Prostate gland (tissue), 2 donors: ENCODE measurements at places on chromosomes 12 and 14. TPM values are rescaled to one million over a fixed set of nuclear protein-coding genes. Genes with fewer than 3 reads are reported as not detected.

B4GALNT1 gene
- total RNA-seq: 2.2 TPM

DNA sequence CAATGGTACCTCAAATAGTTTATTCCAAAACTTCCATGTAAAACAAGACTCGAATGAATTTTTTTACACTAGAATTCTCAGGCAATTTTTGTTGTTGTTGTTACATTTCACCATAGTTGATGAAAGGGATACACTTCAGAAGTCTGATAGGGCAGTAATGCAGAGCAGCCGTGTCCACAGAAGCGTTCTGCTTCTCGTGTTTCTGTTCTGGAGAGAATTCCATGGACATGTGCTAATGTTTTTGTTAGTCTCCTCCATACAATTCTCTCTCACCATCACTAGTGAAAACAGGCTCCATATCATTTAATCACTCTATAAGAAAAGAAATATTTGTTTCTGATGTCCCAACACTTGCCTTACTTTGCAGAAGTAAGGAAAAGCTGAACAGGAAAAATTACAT, 606.1 kb downstream of the SLC16A7 start:
- no peaks in the 10 kb centered on the region for H3K4me1 ChIP-seq
- no peaks in the 10 kb centered on the region for H3K27me3 ChIP-seq
- no peak overlapping the region for H3K27ac ChIP-seq

GRCh38 chr12:96456265-96456974, 33.0 kb upstream of the CFAP54 start:
- H3K36me3 ChIP-seq: no peaks in the 10 kb centered on the region
- H3K27me3 ChIP-seq: no peaks in the 10 kb centered on the region
- DNase-seq: no peak
- H3K4me3 ChIP-seq: no peak overlapping the region

DNA sequence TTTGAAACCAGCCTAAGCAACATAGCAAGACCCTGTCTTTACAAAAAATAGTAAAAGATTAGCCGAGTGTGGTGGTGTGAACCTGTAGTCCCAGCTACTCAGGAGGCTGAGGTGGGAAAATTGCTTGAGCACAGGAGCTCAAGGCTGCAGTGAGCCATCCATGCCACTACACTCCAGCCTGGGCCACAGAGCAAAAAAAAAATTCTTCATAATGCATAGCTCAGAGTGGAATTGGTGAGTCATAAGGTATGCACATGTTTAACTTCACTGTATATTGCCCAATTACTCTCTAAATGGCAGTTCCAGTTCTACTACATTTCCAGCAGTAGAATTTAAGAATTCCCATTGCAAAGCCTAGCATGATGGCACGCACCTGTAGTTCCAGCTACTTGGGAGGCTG, 26.8 kb upstream of the CLIP1 start:
- no peak for DNase-seq
- H3K27me3 ChIP-seq: no peaks in the 10 kb centered on the region
- no peaks in the 10 kb centered on the region for H3K36me3 ChIP-seq
- no peak overlapping the region for H3K4me3 ChIP-seq

DNA sequence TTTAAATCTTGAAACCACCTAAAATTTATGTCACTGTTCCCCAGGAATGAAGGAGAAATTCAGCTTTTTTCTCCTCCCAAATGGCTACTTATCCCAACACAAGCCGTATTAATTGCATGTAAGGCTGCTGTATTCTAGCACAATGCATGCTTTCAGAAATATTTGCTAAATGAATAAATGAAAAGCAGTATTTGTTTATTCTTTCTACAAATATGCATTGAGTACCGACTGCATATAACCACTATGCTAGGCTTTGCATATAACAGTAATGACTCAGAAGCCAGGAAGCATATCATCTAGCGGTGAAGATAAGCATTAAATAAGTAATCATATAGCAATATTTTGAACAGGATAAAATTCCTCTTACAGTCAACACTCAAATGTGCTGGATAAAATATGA, 5.7 kb upstream of the LRR1 start:
- H3K27me3 ChIP-seq: no peaks in the 10 kb centered on the region
- no peak overlapping the region for H3K4me3 ChIP-seq
- no peaks in the 10 kb centered on the region for H3K36me3 ChIP-seq
- DNase-seq: no peak
- H3K4me1 ChIP-seq: no peaks in the 10 kb centered on the region
- no peak overlapping the region for H3K27ac ChIP-seq

SETD1B gene
- 19.2 TPM for total RNA-seq

MYL6B gene
- total RNA-seq: 203 TPM

GRCh38 chr12:87678453-87678852, 350.7 kb downstream of the C12orf50 start:
- DNase-seq: no peak
- H3K27ac ChIP-seq: no peak overlapping the region
- H3K27me3 ChIP-seq: no peaks in the 10 kb centered on the region
- no peaks in the 10 kb centered on the region for H3K36me3 ChIP-seq
- H3K4me1 ChIP-seq: no peaks in the 10 kb centered on the region

- H3K27me3 ChIP-seq: no peaks in the 10 kb centered on the region
- no peak for DNase-seq
- no peaks in the 10 kb centered on the region for H3K36me3 ChIP-seq
- H3K4me3 ChIP-seq: no peak overlapping the region
- no peak overlapping the region for H3K27ac ChIP-seq
Observed at GRCh38 chr12:115096588-115097397, 412.8 kb upstream of the TBX3 start.

GRCh38 chr14:88225721-88226120, 97.3 kb downstream of the KCNK10 start:
- no peak overlapping the region for H3K27ac ChIP-seq
- H3K4me1 ChIP-seq: no peaks in the 10 kb centered on the region
- H3K4me3 ChIP-seq: no peak overlapping the region
- no peak for DNase-seq

- DNase-seq: no peak
- no peaks in the 10 kb centered on the region for H3K36me3 ChIP-seq
- no peaks in the 10 kb centered on the region for H3K4me1 ChIP-seq
- no peak overlapping the region for H3K4me3 ChIP-seq
Observed at GRCh38 chr12:32860192-32860591, 36.4 kb downstream of the PKP2 start.

DNA sequence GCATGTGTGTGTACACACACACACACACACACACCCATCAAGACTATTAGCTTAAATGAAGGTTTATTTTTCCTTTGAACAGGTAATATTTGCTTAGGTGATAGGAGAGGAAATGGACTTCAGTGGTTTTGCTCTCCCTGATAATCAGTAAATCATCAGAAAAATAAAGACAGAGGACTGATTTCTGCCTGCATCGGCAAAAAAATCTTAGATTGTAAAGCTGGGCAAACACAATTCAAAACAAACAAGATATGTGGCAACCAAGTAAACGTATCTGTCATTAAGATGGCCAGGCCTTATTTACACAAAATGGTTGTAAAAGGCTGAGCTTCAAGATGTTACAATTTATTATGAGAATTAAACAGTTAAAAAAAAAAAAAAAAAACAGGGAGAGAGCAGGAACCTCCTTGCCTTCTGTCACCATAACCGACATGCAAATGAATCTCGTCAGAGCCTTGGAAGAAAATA, 31.3 kb downstream of the PRKD1 start:
- no peaks in the 10 kb centered on the region for H3K27me3 ChIP-seq
- no peak overlapping the region for H3K4me3 ChIP-seq
- no peaks in the 10 kb centered on the region for H3K36me3 ChIP-seq

- no peaks in the 10 kb centered on the region for H3K4me1 ChIP-seq
- no peak overlapping the region for H3K27ac ChIP-seq
- H3K36me3 ChIP-seq: no peaks in the 10 kb centered on the region
Observed at GRCh38 chr12:51529651-51529970, 61.4 kb upstream of the SCN8A start.

DNA sequence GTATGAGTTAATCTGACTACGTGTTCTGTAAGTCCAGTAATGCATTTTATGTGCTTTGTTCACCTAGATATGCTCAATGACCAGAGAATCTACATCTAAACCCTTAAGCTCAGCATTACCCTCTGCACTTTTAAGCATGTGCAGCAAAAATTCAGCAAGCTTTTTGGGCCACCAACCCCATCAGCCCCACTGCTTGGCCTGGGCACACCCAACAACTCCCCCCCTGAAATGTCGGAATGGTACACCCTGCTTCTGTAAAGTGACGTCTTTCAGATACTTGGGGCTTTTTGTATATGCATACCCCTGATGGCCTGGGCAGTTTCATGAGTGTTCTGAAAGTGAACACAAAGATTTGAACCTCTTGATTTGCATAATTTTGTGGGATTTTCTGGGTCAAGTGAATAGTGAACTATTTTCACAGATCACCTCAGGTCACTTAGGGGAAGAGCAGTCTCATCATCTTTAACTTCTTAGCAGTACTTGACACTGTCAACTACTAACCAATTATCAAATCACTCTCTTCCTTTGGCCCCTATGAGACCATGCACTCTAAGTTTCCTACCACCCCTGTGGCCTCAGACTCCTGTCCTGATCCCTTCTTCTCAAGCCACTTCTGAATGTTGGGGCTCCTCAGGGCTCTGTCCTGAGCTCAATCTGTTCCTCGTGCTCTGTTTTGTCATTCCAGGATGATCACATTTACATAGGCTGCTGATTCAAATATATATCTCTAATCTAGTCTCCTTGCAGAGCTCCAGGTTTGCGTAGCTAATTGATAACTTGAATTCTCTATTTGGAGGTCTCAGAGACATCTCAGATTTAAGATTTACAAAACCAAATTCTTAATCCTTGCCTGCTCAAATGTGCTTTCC, 36.3 kb upstream of the PPM1A start:
- no peaks in the 10 kb centered on the region for H3K27me3 ChIP-seq
- no peak for DNase-seq
- no peak overlapping the region for H3K27ac ChIP-seq
- H3K4me3 ChIP-seq: no peak overlapping the region
- H3K4me1 ChIP-seq: no peaks in the 10 kb centered on the region

ACVRL1 gene
- 31.1 TPM for total RNA-seq

DNA sequence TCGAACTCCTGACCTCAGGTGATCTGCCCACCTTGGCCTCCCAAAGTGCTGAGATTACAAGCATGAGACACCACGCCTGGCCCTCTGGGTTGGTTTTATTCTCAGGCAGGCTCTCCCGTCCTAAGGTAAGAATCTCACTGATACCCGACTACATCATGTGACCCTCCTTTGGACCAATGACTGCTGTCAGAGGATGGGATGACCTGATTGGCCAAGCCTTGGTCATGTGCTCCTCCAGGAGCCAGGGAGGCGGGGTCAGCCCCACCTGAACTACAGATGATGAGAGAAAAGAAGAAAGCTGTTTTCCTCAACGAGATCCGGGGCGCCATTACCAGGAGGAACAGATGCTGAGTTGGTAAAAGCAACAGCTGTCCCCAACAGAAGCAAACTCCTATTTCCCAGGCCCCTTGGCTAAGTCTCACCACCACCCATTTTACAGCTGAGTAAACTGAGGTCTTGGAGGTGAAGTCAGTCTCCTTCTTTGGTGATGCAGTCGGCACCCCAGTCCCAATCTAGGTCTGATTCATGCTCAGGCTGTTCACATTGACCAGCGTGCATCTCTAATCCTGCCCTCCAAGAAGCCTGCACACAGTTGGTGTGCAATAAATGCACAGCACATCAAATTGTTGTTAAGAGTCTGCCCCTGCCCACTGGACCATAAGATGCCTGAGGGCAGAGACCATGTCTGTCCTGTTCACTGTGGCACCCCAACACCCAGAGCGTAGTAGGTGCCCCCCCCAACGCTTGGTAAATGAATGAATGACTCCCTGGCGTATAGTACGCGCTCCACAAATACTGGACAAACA, 118.8 kb downstream of the SCARB1 start:
- H3K4me3 ChIP-seq: no peak overlapping the region
- no peaks in the 10 kb centered on the region for H3K36me3 ChIP-seq
- no peak for DNase-seq
- H3K27me3 ChIP-seq: no peaks in the 10 kb centered on the region

CD4 gene
- total RNA-seq: 1.6 TPM

DNA sequence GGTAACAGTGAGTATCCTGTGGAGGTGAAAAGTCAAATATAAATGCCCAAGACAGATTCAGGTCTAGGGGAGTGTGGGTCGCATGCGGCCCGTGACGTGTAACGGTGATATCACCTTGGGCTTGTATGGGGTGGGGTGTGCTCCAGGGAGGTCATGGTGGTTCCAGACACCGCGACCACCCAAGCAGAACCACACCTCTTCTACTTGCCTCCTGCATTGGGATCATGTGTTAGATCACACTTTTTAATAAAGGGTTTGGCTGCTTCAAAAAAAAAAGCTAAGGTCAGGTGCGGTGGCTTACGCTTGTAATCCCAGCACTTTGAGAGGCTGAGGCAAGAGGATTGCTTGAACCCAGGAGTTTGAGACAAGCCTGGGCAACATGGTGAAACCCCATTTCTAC, 4.5 kb downstream of the FBLN5 start:
- no peak for DNase-seq
- H3K4me1 ChIP-seq: no peaks in the 10 kb centered on the region
- H3K36me3 ChIP-seq: no peaks in the 10 kb centered on the region
- H3K4me3 ChIP-seq: no peak overlapping the region
- H3K27me3 ChIP-seq: no peaks in the 10 kb centered on the region

DNA sequence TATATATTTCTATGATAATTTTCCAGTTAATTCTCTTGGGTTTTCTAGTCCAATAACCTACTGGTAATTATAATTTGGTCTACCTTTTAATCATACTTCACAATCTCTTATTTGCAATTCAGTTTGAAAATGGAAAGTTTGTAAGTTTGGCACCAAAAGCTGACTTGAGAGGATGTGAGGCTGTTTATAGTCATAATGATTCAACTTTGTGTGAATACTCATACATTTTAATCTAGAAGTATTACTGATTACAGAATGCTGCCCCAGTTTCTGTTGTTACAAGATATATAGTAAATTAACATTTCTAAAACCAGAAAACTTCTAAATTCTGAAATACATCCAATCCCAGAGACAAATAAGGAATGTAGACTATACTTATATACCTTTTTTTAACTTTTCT, 158.2 kb downstream of the SLC38A4 start:
- no peaks in the 10 kb centered on the region for H3K27me3 ChIP-seq
- no peak for DNase-seq
- no peaks in the 10 kb centered on the region for H3K4me1 ChIP-seq
- no peak overlapping the region for H3K27ac ChIP-seq
- H3K36me3 ChIP-seq: no peaks in the 10 kb centered on the region
- H3K4me3 ChIP-seq: no peak overlapping the region

DNA sequence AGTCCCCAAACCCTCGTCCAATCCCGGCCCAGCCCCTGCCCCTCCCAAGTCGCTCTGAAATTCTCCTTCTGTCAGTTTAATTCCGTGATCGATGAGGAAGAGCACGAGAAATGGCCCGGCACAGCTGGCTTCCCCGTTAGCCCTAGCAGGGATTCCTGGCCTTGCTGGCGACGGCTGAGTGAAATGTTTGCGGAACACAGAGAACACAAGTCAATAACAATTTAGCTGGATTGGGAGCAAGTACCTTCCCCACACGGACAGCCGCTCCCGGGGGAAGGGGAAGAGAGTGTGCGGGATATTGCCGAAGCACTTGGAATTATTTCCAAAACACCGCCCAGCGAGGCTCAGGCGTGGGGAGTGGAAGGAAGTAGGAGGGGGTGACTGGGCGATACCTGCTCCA, 134.6 kb downstream of the RBM19 start:
- no peaks in the 10 kb centered on the region for H3K4me1 ChIP-seq
- H3K36me3 ChIP-seq: no peaks in the 10 kb centered on the region
- no peak for DNase-seq
- H3K27me3 ChIP-seq: no peaks in the 10 kb centered on the region
- no peak overlapping the region for H3K27ac ChIP-seq
